ENCODE measurements at places on chromosomes 5 and 9.
A peak's percentile ranks its signal among the peaks of the same experiment; 100 is the strongest.

DNA sequence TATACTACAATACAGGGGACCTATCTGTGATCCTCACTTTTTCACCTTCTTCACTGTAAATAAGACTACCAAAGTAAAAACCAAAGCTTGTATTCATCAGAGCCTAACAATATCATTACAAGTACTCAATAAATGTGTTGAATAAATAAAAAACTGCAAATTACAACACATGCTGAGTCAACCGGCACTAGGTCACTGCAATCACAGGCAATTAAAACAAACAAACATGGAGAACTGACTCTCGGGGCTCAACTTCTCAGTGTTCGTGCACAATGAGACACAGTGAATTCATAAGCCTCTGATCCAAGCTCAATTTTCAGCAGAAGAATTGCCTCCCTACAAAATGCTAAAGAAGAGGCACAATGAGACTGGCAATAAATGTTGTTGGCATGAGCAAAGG, 69.2 kb downstream of the CDK5RAP2 start:
- no peak for DNase-seq

- DNase-seq = no peak
These were observed 103.2 kb downstream of the TRPM6 start for GRCh38 chr9:74784506-74784905.

DNA sequence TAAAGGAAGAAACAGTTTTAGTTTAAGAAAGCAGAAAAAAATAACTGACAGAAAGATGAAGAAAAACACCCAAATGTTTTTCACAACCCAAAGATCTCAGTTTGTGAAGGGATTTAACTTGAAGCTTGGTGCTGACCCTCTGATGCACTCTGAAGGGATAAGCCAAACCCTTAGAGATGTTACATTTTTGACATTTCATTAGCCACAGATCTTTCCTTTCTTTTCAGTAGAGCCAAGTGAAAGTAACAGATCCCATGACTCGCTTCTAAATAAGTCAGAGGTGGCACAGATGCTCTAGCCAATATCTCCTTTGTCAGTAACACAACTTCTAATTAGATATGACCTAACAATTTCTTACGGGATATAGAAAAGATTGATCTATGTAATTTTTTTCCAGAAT, 394.5 kb upstream of the EDIL3 start:
- DNase-seq = peak; percentile 29

- no peak for DNase-seq
These were observed 152.5 kb downstream of the ZNF608 start for GRCh38 chr5:124593952-124594351.

DNA sequence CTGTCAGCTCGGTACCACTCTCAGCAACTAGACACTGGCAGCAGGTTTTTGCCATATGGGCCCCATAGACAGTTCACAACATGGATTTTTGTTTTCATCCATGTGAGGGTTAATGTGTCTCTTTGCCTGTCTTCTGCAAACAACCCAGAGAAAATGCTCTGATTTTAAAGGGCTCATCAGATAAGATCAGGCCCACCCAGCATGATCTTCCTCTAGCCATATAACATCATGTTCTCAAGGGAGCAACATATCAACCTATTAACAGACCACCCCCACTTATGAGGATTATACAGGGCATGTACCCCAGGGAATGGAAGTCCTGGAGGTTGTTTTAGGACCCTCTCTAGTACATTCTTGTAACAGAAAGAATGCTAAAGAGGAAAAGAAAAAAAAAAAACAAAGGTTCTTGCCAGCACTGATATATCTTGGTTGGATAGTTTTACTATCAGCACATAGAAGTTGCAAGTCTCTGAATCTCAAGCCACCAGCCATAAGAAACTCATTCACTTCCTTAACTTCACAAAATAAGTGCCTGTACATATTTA, 1015.1 kb downstream of the TLE4 start:
- DNase-seq = no peak

DNA sequence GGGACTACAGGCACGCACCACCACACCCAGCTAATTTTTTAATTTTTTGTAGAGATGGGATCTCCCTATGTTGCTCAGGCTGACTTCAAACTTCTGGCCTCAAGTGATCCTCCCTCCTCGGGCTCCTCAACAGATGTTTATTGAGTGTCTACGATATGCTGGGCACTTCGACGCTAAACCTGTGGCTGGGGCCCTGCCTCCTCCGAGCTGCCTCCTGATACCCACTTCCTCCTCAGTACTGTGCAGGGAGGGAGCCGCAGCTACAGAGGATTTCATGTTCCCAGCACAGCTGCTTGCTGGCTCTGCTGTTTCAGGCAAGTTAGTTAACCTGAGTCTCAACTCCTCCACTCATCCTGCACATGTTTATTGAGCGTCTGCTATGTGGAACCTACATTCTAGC, 9.6 kb downstream of the AIF1L start:
- DNase-seq = no peak

GRCh38 chr5:10333154-10334006, 20.1 kb upstream of the MARCHF6 start:
- peak; percentile 72 for DNase-seq

DNA sequence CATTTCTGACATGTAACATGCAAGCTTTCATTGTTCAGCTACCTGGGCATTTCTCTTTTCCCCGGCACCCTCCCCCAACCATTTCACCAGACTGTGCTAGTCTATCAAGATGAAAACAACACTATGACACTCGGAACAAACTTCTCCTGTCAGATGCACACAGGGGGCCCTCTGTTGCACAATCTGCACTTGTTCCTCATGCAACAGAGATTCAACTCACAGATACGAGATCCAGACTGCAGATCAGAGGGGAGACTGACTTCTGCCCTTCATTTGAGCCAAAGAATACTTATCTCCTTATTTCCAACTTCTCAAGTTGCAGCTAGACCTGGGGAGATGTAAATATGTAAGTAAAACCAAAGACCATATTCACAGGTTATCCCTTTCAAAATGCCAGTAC, 15.7 kb upstream of the FST start:
- DNase-seq = no peak

GRCh38 chr5:123115020-123115419, 26.0 kb downstream of the PRDM6 start:
- DNase-seq = no peak

DNA sequence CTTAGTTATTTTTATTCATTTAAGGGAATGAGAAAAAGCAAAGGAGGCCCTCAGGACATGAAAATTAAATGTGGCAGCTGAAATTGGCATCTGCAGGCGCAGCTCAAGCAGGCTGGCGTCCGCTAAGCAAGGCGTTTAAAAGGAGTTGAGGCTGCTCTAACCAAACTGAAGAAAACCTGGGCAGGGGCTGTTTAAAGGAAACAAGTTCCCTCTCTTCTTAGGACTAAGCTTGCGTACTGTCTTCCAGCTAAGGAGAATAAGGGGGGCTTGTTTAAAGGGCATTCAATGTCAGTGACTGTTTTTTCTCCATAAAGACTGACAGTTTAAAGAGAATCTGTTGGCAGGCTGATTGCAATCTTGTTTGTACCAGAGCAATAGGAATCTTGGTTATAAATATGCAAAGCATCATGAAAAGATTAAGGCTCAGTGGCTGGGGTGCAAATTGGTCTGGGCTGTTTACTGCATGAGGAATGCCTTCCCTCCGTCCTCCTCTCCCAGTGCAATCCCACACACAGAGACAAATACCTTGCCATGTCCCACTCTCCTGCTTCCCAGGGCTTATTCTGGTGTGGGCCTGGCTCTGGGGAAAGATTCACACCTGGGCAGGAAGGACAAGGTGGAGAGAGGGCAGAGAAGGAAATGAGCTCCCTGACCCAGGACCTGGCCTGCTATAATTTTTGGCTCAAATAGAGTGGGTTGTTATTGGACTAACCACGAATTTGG, 85.9 kb upstream of the LIFR start:
- DNase-seq = peak; percentile 43

GRCh38 chr5:132748522-132749000, 1.3 kb downstream of the CCNI2 start:
- no peak for DNase-seq

DNA sequence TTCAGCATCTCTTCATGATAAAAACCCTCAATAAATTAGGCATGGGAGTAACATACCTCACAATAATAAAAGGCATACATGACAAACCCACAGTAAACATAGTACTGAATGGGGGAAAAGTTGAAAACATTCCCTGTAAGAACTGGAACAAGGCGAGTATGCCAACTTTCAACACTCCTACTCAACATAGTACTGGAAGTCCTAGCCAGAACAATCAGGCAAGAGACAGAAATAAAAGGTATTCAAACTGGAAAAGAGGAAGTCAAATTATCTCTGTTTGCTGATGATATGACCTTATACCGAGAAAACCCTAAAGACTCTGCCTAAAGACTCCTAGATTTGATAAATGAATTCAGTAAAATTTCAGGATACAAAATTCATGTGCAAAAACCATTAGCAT, 167.6 kb downstream of the TMEM38B start:
- DNase-seq = no peak

DNA sequence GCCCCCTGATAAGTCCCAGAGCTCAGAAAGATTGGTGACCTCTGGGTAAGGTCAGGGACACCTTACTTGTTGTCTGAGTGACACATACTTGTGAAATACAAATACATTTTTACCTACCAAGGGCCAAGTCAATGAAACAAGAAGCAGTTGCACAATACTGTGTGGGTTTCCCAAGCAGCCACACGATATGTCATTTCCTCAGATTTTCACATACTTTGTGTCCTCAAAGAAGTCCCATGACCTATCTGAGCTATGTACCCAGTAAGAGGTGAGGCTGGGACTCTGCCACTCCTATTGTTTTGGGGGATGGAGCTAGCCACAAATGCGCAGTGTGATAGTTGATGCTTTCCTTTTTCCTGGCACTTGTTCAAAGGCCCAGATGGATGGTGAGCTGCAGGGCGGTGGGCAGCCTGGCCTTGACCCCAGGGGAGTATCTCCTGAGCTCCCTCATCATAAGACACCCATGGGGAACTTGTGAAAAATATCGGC, 4.8 kb upstream of the SLC25A51 start:
- no peak for DNase-seq

GRCh38 chr5:18764161-18764560, 1129.9 kb downstream of the TAF11L14 start:
- DNase-seq = no peak

DNA sequence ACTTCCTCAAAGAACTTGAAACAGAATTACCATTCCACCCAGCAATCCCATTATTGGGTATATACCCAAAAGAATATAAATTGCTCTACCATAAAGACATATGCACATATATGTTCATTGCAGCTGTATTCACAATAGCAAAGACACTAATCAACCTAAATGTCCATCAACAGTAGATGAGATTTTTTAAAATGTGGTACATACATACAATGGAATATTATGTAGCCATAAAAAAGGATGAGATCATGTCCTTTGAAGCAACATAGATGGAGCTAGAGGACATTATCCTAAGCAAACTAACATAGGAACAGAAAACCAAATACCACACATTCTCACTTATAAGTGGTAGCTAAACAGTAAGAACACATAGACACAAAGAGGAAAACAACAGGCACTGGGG, 28.1 kb upstream of the ZNF462 start:
- no peak for DNase-seq

DNA sequence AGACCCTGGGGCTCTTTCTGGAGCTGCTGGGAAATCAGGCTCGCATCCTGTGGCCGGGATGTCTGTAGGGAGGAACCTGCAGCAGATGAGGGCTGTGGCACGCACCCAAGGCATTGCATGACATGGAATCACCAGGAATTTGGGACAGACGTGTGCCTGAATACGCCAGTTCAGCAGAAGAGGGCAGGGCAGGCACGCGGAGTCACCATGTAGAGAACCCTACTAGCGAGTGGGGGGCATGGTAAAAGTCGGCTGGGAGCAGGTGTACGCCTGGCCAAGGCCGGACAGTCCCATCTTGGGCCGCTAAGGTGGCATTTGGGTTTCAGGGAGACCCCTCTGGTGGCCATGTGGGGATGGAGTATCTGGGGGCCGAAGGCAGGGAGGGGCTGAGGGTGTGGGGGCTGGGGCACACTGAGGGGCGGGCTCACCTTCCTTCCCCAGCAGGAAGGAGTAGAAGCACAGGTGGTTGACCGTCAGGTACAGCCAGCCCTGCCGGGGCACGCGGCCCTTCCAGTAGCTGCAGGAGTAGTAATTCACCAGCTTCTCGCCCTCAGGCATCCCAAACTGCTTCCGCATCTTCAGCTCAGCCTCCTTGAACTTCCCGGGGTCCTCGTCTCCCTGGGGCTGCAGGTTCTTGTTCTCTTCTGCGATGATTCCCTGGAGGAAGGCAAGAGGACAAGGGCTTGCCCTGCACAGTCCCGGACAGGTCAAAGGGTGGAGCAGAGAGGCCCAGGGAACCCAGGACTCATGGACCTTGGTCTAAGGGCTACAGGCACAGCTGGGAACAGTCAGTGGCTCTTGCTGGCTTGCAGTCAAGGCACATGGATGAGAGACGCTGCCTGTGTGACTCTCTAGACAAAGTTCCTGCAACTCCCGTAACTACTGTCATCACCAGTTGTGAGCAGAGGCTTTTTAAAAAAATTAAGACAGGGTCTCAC, 13.5 kb downstream of the TBC1D9B start:
- DNase-seq = no peak

DNA sequence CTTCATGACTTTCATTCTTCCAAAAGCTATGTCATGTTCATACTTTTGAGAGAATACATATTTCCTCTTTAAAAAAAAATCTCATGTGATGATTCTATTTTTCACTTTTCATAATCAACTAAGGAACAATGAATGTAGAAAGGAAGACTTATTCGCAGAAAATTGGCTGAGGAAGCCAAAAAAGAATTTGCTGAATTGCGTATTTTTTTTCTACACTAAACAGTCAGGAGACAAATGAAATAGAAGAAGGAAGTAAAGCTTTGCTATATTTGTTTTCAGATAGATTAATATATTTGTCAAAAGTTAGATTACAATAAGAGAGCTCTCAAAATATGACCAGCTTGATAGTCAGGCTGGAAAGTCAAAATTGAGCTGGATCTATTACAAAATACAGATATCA, 504.2 kb downstream of the ANXA1 start:
- no peak for DNase-seq

GRCh38 chr5:159184858-159185381, 24.4 kb downstream of the RNF145 start:
- DNase-seq = peak; percentile 85

DNA sequence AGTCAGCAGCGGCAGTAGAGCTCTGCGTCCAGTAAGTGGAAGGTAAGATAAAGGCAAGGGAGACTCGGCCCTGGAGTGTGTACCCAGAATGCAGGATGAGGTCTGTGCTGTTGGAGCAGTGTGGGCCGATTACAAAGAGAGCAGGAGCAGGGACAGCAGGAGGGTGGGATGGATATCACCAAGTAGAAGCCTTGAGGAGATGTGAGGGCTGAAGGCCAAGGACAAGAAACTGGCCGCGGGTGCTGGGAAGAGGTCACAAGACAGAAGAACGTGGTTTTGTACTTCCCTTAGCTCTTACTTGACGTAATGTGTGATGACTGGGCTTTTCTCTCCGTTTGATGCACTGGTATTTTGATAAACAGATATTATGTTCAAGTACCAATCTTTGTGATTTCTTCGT, 43.7 kb downstream of the OR2V1 start:
- DNase-seq = no peak
